ENCODE measurements at places on chromosomes 13 and 19.

- no peak for DNase-seq
Measured at GRCh38 chr13:91169321-91170050, 178.0 kb upstream of the MIR17HG start.

- DNase-seq, result no peak
Measured at GRCh38 chr13:75934889-75935288, 298.8 kb downstream of the LMO7 start.

- no peak for DNase-seq
Measured at GRCh38 chr19:6198896-6199239, 63.4 kb downstream of the ACSBG2 start.

DNA sequence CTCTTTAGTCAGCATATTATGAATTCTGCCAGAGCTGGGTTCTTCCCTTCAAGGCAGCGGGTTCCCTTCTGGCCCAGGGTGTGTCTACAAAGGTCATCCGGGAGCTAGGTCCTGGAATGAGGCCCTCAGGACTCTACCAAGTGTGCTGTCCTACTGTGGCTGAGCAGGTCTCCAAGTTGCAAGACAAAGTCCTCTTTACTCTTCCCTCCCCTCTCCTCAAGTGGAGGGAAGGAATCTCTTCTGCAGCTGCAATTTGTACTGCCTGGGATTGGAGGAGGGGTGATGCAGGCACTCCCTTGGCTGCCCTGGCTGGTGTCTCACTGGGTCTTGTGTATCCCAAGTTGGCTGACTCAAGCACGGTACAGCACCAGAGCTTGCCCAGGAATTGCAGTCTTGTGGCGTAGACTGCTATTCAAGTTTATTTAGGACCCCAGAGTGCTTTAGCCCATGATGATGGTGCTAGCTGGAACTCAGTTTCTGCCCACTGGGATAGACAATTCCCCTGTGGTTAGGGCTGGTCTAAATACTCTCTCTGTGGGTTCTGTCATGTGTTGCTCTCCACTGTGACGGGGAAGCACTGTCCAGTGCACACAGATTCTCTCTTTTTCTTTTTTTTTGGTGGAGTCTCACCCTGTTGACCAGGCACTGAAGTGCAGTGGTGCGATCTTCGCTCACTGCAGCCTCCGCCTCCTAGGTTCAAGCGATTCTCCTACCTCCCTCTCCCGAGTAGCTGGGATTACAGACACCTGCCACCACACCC lies 28.5 kb downstream of the RFC3 start:
- no peak for DNase-seq

DNA sequence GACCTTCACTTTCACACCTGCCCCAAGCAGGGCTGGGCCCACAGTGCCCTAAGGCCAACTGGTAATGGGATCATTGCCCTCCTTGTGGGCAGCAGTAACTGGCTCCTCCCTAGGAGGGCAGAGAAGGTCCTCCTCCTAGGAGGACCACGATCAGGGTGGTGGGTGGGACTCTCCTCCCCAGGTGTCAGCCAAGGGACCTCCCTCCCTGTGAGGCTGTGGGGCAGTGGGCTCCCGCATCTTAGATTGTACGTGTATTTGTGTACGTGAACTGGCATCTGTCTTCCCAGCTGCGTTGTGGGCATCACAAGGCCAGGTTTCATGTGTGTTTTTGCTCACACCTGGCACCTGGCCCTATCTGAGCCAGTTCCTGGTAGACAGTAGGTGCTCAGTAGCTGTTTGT lies 111.8 kb downstream of the SOX1 start:
- no peak for DNase-seq

All from activated CD4-positive, alpha-beta T cell treated with anti-CD3 and anti-CD28 coated beads, Interleukin-2, amount 50 U/mL, for 24 hours (primary cell).